ENCODE measurements at places on chromosomes 12 and 14.

- no peak for DNase-seq
Observed at GRCh38 chr14:36222952-36223468, 46.5 kb upstream of the PTCSC3 start.

DNA sequence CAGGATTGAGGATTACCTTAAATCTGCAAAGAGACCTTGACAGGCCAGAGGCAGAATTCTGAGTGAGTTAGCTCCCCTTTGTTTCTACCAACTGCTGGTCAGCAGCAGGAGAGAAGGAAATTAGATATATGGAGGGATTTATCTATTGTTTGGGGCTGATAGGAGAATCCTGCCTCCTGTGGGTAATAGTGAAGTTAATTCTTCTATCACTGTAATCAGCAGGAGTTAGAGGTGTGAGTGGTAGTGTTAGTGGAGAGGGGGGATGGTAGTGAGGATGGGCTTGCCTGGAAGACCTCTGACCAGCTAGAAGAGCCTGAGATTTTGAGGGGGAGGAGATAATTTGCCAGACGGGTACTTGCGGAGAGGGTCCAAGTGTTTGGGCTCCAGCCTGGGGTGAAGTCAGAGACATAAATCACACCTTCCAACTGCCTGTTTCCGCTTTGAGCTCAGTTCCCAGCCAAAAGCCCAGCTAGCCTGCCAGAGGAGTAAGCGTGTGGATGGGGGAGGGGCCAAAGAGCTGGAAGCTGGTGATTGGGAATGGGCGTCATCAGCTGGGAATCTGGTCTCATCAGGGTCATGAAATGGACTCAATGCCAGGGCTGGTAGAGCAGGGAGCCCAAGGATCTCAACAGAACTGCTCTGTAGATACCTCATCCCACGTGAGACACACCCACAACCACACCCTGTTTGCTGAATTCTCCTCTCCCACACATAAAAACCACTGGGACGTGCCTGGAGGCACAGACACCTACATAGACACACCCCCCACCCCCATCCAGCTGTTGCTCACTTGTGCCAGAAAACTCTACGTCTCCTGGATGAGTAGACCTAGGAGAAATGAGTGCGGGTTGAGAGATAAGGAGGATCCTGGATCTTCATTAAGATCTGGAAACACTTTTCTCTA is 13.1 kb upstream of the ITGA5 start:
- DNase-seq, result peak; percentile 86

DNA sequence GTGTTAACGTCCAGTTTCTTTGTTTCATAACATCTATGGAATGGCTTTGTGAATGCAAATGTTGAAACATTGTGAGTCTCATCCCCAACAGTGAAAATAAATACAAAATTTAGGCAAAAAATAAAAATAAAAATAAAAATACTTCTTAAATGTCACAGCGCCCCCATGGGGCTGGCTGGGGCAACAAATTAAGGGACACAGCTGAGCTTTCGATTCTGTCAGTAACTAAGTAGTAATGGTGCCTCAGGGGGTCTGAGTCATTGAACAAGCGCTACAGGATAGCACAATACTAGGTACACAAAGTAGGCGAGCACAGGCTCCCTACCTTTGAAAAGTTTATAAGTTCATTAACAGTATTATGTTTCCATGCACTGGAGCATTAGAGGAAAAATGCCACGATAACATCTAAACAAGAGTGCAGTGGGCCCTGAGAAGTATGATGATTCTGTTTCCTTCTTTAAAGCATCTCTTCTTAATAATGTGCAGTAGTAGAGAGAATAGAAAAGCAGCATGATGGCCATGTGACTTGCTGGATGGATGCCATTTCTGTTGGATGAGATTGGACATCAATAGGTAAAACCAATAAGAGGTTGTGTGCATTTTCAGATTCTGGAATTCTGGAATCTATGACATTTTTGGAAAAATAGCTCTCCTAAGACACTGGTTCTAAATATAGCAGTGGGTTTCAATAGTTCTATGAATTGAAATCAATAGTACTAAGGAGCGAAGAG is 667.2 kb downstream of the DIO2 start:
- no peak for DNase-seq

DNA sequence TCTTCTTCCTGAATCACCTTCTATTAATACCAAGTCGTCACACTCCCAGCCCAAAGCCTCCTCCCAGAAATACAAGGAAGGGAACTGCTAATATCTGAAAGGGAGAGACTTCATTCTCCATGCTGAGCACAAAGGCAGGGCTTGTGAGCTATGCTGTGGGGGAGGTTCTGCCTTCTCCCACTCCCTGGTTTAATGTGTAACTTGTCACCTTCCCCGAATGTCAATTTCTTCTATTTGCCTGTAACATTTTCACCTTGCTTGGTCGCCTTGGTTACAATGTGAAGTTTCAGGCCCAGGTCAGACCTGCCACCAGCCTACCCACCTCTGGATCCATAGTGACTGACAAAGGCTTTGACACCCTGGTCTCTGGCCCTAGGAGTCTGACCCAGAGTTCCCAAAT is 82.0 kb upstream of the ESRRB start:
- no peak for DNase-seq

GRCh38 chr12:54368025-54368708 is 3.9 kb upstream of the GPR84 start:
- no peak for DNase-seq

DNA sequence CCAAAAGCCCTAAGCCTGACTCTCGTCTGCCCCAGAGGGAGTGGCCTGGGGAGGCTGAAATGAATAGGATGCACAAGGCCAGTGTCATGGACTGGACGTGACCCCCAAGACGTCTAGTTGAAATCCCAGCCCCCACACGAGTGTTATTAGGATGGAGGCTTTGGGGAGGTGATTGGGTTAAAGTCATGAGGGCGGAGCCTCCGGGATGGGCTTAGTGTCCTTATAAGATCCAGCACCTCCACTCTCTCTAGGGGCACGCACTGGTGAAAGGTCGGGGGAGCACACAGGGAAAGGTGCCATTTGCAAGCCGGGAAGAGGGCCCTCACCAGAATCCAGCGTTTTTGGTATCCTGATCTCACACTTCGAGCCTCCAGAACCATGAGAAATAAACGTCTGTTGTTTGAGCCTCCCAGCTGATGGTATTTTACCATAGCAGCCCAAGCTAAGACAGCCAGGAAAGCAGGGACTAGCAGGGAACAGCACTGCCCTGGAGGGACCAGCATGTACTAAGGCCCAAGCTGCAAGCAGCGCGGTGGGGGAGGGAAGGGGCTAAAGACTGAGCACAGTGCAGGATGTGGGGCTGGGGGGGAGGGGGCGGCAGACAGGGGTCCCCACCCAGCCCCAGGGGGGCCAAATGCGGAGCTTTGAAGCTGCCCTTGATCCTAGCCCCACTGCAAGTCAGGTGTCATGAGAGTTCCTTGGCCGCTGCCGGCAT is 78.3 kb upstream of the NCOR2 start:
- no peak for DNase-seq

- peak; percentile 28 for DNase-seq
Observed at GRCh38 chr14:84036840-84037239, 1493.1 kb upstream of the FLRT2 start.

GRCh38 chr14:31692376-31692781 is 131.2 kb downstream of the NUBPL start:
- DNase-seq, result peak; percentile 59

- DNase-seq, result peak; percentile 40
Observed at GRCh38 chr14:88556581-88556980, 1.8 kb upstream of the PTPN21 start.

- DNase-seq, result no peak
Observed at GRCh38 chr12:114399664-114400211, 6.2 kb downstream of the TBX5 start.

GRCh38 chr12:113056631-113057488 is at the start of gene DTX1:
Gene DTX1 (plus strand): TSS chr12:113056730. CDS start chr12:113058193, 1,463 bp downstream.
- DNase-seq, result no peak

- no peak for DNase-seq
Observed at GRCh38 chr14:63508033-63508432, 35.1 kb downstream of the PPP2R5E start.

- no peak for DNase-seq
Observed at GRCh38 chr14:22107753-22108152, 434.1 kb upstream of the OR4E1 start.

- no peak for DNase-seq
Observed at GRCh38 chr12:96045566-96045965, 10.2 kb upstream of the LTA4H start.

DNA sequence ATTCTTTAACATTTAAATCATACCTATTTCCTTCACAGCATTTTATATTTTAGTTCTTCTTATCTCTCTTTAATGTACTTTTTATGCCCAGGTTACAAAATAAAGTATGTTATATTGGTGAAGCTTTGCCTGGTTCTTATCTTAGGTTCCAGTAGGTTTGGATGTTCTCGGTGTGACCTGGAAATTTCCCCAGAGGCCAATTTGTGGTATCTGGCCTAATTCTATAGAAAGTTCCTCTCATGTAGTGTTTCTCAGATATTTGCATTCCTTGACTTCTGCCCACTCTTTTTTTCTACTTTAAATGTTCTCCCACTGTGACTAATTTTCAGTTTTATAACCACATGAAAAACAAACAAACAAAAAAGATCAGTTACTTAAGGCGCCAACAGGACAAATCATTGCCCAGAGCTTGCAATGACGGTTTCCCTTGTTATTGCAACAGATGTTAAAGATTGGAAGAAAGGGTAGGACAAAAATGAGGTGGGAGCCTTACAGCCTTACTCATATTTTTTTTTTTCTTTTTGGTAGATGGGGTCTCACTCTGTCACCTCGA is 41.2 kb upstream of the PPM1H start:
- DNase-seq, result no peak

DNA sequence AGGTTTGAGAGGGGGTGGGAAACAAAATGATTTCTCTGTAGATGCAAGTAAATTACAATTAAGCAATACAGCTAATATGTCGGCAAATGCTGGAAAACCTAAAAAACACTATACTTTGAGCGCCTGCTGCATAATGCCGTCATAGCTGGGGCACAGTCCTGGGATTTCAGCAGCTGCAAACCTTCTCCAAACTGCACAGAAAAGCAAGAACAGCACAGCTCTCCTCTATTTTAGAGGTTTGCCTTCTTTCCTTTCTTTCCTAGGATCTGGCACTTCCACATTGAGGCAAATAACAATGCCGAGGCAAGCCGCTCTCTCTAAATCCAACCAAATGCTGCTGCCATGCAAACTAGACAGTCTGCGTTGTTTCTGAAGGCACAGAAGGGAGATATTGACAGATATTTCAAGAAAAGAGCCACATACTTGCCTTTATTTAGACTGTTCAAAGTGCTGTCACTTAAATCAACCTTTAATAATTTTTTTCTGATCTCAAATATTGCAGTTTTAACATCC is 287.1 kb upstream of the G2E3 start:
- no peak for DNase-seq

- DNase-seq, result no peak
Observed at GRCh38 chr14:68657300-68658028, 135.4 kb downstream of the ZFP36L1 start.

GRCh38 chr14:87908550-87908949 is 84.4 kb downstream of the GALC start:
- no peak for DNase-seq

GRCh38 chr14:54985156-54985555 is 41.7 kb downstream of the WDHD1 start:
- no peak for DNase-seq

- DNase-seq, result no peak
Observed at GRCh38 chr12:58645946-58646345, 274.4 kb downstream of the LRIG3 start.

- peak; percentile 43 for DNase-seq
Observed at GRCh38 chr12:16359512-16360491, 12.4 kb downstream of the MGST1 start.

DNA sequence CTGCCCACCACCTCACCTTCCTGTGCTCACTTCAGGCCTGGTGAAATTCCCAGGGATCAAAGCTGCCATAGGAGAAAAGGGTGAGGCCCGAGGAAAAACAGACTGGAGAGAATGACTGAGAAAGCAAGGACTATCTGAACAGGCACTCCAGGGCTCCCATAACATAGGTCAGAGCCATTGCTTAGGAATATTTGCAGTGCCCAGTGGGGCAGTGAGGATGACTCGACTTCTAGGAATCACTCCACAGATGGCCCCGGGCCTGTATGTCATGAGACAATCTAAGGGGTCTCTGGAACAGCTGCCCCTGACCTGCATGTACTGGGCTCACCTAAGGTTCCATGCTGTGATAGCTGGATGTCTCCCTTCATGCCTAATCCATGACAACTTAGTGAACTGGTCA is 51.6 kb downstream of the GPHB5 start:
- DNase-seq, result no peak

GRCh38 chr12:123063535-123063934 is 83.1 kb downstream of the ARL6IP4 start:
- DNase-seq, result no peak

DNA sequence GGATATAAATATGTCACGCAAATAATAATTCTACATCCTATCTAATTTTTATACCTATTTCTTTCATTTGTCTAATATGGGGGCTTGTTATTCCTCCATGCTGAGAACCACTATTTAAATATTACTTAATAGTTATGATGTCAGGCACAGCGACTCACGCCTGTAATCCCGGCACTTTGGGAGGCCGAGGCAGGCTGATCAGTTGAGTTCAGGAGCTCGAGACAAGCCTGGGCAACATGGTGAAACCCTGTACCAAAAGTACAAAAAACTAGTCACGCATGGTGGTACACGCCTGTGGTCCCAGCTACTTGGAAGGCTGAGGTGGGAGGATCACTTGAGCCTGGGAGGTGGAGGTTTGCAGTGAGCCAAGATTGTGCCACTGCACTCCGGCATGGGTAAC is 45.2 kb downstream of the GXYLT1 start:
- DNase-seq, result no peak
